Activated CD8-positive, alpha-beta T cell treated with anti-CD3 and anti-CD28 coated beads for 36 hours (primary cell): ENCODE measurements at places on chromosomes 3 and 15.

DNA sequence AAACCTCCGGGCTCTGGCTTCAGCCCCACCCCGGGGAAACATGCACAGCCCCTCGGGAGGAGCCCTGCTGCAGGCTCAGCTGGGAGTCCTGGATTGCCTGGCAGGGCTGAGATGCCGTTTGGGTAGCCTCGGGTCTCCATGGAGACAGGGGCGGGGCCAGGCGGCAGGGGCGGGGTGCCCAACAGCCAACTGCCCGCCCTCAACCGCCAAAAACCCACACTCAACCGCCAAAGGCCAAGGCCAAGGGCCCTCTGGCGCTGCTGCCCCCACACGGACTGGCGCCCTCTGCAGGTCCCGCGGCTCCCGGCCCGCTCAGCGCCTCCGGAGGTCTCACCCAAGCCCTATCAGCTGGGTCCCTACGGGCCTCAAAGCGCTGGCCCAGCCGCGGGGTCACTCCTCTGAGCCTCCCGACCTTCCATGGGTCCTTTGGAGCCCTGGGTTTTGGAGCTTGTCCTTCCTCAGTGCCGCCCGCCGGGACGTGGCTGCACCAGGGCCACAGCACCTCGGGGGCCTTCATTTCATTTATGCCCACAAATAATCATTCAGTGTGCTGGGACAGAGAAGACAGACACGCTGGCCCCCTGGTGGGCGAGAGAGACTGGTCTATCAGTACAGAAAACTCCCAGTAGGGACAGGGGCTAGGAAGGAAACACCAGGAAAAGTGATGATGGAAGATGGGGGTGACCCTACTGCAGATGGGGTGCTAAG is 33.5 kb upstream of the ACAD9 start:
- peaks cover 22% of the 10 kb centered on the region for H3K4me1 ChIP-seq
- no peaks in the 10 kb centered on the region for H3K36me3 ChIP-seq
- peak; percentile 94 for DNase-seq
- H3K4me3 ChIP-seq: peak overlapping the region; percentile 67
- H3K27me3 ChIP-seq: no peaks in the 10 kb centered on the region

DNA sequence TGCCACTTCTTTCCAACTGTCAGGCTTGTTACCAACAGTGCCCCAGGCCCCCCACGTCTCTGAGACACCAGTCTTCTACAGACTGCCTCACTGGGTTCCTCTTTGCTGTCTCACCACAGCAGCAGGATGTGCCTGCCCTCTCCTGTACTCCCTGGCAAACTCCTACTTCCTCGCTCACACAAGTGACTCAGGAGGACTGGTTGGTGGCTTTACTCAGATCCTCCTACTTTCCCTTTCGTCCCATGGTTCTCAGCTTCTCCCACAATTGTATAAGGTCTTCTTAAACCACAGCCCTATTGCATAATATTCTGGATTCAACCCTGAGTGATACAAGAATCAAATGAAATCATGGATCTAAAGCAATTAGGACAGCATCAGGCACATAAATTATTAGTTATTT is 246.6 kb upstream of the PROK2 start:
- H3K27me3 ChIP-seq: peaks cover 4% of the 10 kb centered on the region
- peaks cover 5% of the 10 kb centered on the region for H3K4me1 ChIP-seq
- no peak overlapping the region for H3K27ac ChIP-seq
- no peak overlapping the region for H3K4me3 ChIP-seq
- H3K36me3 ChIP-seq: no peaks in the 10 kb centered on the region

GRCh38 chr15:50267577-50267976 is 2.1 kb upstream of the HDC start:
- no peak overlapping the region for H3K27ac ChIP-seq
- no peak for DNase-seq
- H3K36me3 ChIP-seq: no peaks in the 10 kb centered on the region

GRCh38 chr3:186452517-186452916 is 90.5 kb upstream of the DGKG start:
- H3K4me1 ChIP-seq: no peaks in the 10 kb centered on the region
- no peaks in the 10 kb centered on the region for H3K36me3 ChIP-seq
- H3K27ac ChIP-seq: no peak overlapping the region
- no peak overlapping the region for H3K4me3 ChIP-seq
- no peak for DNase-seq

GRCh38 chr3:156536524-156537316 is 18.2 kb downstream of the SSR3 start:
- no peaks in the 10 kb centered on the region for H3K27me3 ChIP-seq
- no peak overlapping the region for H3K27ac ChIP-seq
- DNase-seq: no peak
- peaks cover 7% of the 10 kb centered on the region for H3K4me1 ChIP-seq

- H3K27me3 ChIP-seq: no peaks in the 10 kb centered on the region
- H3K36me3 ChIP-seq: no peaks in the 10 kb centered on the region
- peaks cover 28% of the 10 kb centered on the region for H3K4me1 ChIP-seq
- H3K27ac ChIP-seq: no peak overlapping the region
- DNase-seq: no peak
- H3K4me3 ChIP-seq: no peak overlapping the region
These were observed 4.6 kb downstream of the ERICH6 start for GRCh38 chr3:150699068-150699639.

DNA sequence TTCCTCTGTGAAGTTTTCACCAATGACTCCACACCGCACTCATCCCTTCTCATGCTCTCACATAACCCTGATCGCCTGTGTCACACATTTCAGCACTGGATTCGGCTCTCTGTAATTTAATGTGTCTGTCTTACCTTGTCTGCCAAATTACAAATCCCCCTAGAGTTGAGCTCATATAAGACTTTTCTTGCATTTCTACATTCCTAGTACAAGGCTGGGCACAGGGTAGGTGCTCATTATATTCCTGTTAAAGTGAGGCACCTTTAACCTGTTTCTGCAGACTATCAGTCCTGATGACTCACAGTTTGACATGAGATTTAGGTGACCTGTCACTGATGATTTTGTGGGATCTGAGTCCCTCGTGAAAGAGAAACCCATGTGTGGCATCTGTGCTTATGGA is 22.6 kb downstream of the TGM5 start:
- no peak overlapping the region for H3K27ac ChIP-seq
- no peak overlapping the region for H3K4me3 ChIP-seq
- H3K27me3 ChIP-seq: peaks cover 2% of the 10 kb centered on the region
- H3K36me3 ChIP-seq: no peaks in the 10 kb centered on the region

DNA sequence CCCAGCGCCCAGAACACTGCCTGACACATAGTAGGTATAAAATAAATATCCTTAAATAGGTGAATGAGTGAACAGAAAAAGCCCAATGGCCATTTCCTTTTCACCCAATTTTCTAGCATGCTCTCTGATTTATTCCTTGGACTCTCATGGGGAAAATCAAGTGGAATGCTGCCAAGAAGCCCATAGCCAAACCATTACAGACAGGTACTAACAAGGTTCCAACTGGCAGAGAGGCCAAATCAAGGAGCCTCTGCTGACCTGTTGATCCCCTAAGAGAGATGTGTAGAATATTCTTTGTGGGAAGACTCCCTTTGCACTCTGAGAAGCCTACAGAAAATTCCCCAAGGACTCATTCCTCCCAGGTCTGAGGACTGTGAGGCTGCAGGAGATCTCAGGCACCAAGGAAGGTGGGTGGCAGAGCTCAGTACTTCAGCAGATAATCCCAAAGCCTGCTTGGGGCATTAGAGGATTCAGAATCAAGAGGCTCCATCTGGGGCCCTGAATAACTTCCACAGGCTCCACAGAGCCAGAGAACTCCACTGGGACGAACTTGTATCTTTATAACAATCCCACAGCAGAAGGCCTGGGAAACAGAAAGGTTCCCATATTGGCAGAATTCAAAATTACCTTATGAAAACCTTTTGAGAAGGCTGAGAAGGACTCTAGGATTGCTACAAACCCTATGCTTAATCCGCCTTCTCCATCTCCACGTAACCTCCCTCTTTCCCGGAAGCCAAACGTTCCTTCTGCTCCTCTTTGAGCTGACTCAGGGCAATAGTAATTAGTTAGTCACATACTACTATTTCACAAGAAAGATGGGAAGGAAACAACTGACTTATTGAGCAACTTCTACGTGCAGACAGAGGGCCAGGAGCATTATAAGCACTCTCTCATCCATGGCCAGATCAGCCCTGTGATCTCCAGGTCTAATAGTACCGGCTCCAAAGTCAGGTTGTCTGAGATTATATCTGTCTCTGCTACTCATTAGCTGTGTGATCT is 34.5 kb downstream of the PRICKLE2 start:
- no peaks in the 10 kb centered on the region for H3K27me3 ChIP-seq
- DNase-seq: no peak

GRCh38 chr3:149087208-149087607 is 875 bp upstream of the HLTF start:
- no peak overlapping the region for H3K4me3 ChIP-seq
- H3K27me3 ChIP-seq: no peaks in the 10 kb centered on the region
- peaks cover 15% of the 10 kb centered on the region for H3K4me1 ChIP-seq
- no peak overlapping the region for H3K27ac ChIP-seq

DNA sequence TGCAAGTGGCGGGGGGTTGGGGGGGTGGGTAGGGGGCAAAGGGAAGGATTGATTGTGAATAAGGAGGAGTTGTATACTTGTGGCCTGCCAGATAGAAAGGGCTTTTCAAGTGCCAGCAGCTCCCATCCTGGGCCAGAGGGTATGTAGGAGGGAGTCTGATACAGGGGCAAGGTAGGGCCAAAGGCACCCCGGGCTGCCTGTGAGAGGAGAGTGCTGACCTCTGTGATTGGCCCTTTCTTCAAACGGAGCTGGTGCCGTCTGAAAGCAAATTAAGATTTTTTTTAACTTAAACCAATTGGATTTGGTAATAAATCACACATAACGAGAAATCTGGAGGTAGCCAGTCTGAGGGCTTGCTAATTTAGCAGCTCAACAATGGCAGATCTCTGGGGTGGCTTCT is 229.9 kb downstream of the THSD4 start:
- no peak overlapping the region for H3K4me3 ChIP-seq
- no peak overlapping the region for H3K27ac ChIP-seq
- peaks cover 2% of the 10 kb centered on the region for H3K27me3 ChIP-seq
- DNase-seq: no peak

- H3K4me3 ChIP-seq: no peak overlapping the region
- H3K27me3 ChIP-seq: no peaks in the 10 kb centered on the region
- H3K36me3 ChIP-seq: no peaks in the 10 kb centered on the region
- H3K27ac ChIP-seq: no peak overlapping the region
- DNase-seq: no peak
- H3K4me1 ChIP-seq: no peaks in the 10 kb centered on the region
These were observed 67.7 kb upstream of the FGF12 start for GRCh38 chr3:192795021-192795420.

GRCh38 chr3:75967071-75967470 is 181.7 kb upstream of the ZNF717 start:
- H3K27ac ChIP-seq: no peak overlapping the region
- no peak overlapping the region for H3K4me3 ChIP-seq
- DNase-seq: no peak
- H3K27me3 ChIP-seq: no peaks in the 10 kb centered on the region

GRCh38 chr3:196997311-196997710 is 28.7 kb upstream of the PIGZ start:
- H3K4me1 ChIP-seq: peaks cover 2% of the 10 kb centered on the region

DNA sequence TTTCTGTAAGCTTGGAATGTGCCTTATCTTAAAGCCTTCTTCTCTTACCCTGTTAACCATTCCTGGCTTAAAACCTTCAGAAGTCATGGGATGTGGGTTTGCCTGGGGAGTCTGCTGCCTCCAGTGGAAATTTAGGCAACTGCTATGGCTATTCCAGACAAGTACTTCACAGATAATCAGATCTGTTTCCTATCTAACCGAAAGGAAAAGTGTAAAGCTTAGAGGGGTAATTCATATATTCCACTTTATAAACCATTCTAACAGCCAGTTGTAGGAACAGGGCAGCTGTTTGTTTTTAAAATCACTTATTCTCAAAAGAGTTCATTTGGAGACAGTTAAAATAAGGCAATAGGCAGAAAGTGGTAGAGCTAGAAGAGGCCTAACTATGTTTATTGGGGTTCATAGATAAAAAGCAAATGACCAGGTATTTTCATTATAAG is 219.9 kb downstream of the TCF12 start:
- H3K36me3 ChIP-seq: peaks cover 3% of the 10 kb centered on the region
- H3K27ac ChIP-seq: no peak overlapping the region
- peaks cover 25% of the 10 kb centered on the region for H3K4me1 ChIP-seq
- H3K4me3 ChIP-seq: no peak overlapping the region

- no peak for DNase-seq
- H3K36me3 ChIP-seq: no peaks in the 10 kb centered on the region
- H3K27me3 ChIP-seq: peaks cover 2% of the 10 kb centered on the region
- no peaks in the 10 kb centered on the region for H3K4me1 ChIP-seq
- no peak overlapping the region for H3K4me3 ChIP-seq
- no peak overlapping the region for H3K27ac ChIP-seq
These were observed 9.1 kb upstream of the FETUB start for GRCh38 chr3:186630950-186631641.

- no peak for DNase-seq
- peaks cover 52% of the 10 kb centered on the region for H3K4me1 ChIP-seq
- peak overlapping the region; percentile 92 for H3K27ac ChIP-seq
- H3K36me3 ChIP-seq: peaks cover 14% of the 10 kb centered on the region
These were observed 1.6 kb upstream of the KLF13 start for GRCh38 chr15:31324806-31325594.

GRCh38 chr3:193847402-193847801 is 254.4 kb downstream of the OPA1 start:
- no peak overlapping the region for H3K4me3 ChIP-seq
- H3K4me1 ChIP-seq: no peaks in the 10 kb centered on the region
- H3K27ac ChIP-seq: no peak overlapping the region
- DNase-seq: no peak

DNA sequence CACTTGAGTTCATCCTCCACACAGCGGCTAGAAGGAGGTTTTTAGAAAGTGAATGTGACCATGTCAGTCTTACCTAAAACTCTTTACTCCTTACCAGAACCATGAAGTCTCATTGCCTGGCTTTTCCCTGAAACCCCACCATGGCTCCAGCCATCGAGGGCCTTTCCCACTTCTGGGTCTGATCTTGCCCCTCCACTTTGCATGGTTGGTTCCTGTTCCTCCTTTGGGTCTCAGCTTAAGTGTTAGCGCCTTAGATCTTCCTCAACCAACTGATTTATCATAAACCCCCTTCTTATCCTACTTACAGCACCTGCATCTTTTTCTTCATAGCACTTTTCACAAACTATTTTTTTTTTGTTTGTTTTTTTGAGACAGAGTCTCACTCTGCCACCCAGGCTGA is 45.9 kb upstream of the ULK4 start:
- no peak overlapping the region for H3K4me3 ChIP-seq
- no peak for DNase-seq
- H3K36me3 ChIP-seq: no peaks in the 10 kb centered on the region
- H3K4me1 ChIP-seq: peaks cover 12% of the 10 kb centered on the region
- no peak overlapping the region for H3K27ac ChIP-seq

- peaks cover 20% of the 10 kb centered on the region for H3K36me3 ChIP-seq
- no peak overlapping the region for H3K4me3 ChIP-seq
These were observed 10.9 kb upstream of the PXK start for GRCh38 chr3:58321791-58322190.

- H3K27me3 ChIP-seq: peaks cover 2% of the 10 kb centered on the region
- H3K4me1 ChIP-seq: no peaks in the 10 kb centered on the region
- no peak overlapping the region for H3K27ac ChIP-seq
- no peak overlapping the region for H3K4me3 ChIP-seq
These were observed 366.8 kb upstream of the UMPS start for GRCh38 chr3:124363476-124363875.

- no peak overlapping the region for H3K4me3 ChIP-seq
- no peaks in the 10 kb centered on the region for H3K27me3 ChIP-seq
- no peaks in the 10 kb centered on the region for H3K4me1 ChIP-seq
- no peak overlapping the region for H3K27ac ChIP-seq
- no peaks in the 10 kb centered on the region for H3K36me3 ChIP-seq
- DNase-seq: no peak
These were observed 32.5 kb upstream of the CCDC54 start for GRCh38 chr3:107344722-107345121.

GRCh38 chr3:172238188-172238587 is 198.8 kb downstream of the FNDC3B start:
- H3K27ac ChIP-seq: no peak overlapping the region
- H3K4me3 ChIP-seq: no peak overlapping the region
- no peaks in the 10 kb centered on the region for H3K27me3 ChIP-seq
- H3K4me1 ChIP-seq: no peaks in the 10 kb centered on the region
- DNase-seq: no peak
